ENCODE measurements at places on chromosomes 7 and 10.

DNA sequence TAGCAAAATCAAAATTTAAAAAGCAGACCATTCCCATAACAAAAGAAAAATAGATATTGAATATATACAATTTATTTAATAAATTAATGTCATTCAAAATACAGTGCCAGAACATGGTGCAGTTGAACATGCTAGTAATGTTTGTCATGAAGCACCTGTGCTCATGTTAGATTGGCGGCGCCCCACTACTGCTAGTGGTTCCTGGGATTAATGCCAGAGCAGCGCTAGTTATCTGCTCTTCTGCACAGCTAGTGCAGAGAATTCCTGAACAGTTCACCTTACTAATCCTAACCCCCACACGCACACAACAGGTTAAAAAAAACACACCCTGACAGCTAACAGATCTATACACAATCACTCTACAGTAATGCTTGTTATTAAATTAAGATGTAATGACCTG lies 23.4 kb downstream of the KBTBD2 start:
- no peak for DNase-seq

GRCh38 chr7:1053816-1054370 lies 9.5 kb downstream of the GPR146 start:
- DNase-seq, result no peak

DNA sequence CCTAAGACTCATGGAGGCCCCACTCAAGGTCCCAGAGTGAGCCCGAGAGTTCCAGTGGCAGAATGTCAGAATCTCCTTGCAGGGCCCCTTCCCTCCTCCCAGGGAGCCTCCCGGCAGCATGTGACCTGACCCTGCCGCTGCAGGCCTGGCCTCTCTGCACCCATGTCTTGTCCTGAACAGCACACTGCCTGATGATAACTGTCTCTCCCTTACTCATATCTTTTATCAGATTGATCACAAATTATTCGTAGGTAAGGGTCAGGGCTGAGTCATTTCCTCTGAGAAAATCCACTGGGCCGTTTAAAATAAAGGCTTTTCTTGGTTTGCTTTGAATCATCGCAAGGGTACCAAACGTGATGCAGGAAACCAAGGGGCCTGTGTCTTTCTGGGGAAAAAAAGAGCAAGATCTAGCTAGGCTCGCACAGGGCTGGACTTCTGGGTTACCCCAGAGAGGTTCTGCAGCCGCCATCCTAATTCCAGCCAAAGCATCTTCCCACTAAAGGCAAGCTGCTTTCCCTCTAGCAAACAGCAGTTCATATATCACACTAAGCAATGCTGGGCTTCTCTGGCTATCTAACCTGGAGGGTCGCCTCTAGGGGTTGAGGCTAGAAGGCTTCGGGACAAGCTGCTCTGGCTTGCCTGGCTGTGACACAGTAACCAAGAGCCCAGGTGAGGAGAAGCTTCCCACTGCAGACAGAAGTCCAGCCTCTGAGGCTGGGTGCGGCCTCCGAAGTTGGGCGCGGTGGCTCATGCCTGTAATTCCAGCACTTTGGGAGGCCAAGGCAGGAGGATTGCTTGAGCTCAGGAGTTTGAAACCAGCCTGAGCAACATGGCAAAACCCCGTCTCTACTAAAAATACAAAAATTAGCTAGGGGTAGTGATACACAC lies 104.9 kb downstream of the SPDYE5 start:
- DNase-seq, result no peak

DNA sequence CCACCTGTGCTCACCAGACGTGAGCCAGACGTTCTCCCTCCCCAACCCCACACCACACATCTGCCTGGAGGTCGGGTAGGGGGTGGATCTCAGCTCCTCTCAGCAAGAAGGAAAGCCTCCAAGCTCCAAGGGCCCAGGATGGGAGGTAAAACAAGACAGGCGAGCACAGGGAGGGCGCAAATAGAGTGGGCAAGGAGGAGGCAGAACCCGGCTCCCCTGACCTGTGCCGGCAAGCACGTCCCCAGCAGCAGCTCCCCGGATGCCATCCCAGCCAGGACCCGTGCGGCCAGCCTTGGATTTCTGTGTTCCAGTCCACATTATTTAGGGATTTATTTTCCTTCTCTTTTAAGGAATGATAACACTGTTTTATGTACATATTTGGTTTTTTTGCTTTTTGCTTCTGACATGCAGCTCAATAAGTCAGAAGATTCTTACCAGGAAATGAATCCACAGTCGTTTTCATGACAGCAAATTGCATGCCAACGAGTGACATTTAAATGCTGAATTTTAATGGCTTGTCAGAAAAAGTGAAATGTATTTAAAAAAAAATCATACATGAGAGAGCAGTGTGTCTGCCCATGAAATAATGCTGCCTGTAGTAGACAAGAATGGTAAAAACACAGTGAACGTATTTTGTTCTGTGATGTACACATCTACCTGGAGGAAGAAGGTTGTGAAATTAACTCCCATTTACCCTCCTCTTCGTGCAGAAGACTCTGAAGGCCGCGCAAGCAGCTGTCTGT lies 276.5 kb downstream of the PTPRN2 start:
- DNase-seq, result no peak

DNA sequence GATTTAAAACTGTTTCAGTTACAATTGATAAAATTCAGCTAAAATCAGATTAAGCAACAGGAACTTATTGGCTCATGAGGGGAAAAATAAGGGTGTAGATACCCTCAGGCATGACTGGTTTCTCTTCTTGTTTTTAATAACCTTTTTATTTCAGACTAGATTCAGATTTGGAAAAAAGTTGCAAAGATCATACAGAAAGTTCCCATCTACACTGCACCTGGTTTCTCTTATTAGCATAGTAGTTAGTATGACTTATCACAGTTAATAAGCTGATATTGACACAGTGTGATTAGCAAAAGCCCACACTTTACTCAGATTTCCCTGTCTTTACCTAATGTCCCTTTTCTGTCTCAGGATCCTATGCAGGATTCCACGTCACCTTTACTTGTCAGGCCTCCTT lies 53.3 kb downstream of the HTR5A start:
- DNase-seq, result no peak

DNA sequence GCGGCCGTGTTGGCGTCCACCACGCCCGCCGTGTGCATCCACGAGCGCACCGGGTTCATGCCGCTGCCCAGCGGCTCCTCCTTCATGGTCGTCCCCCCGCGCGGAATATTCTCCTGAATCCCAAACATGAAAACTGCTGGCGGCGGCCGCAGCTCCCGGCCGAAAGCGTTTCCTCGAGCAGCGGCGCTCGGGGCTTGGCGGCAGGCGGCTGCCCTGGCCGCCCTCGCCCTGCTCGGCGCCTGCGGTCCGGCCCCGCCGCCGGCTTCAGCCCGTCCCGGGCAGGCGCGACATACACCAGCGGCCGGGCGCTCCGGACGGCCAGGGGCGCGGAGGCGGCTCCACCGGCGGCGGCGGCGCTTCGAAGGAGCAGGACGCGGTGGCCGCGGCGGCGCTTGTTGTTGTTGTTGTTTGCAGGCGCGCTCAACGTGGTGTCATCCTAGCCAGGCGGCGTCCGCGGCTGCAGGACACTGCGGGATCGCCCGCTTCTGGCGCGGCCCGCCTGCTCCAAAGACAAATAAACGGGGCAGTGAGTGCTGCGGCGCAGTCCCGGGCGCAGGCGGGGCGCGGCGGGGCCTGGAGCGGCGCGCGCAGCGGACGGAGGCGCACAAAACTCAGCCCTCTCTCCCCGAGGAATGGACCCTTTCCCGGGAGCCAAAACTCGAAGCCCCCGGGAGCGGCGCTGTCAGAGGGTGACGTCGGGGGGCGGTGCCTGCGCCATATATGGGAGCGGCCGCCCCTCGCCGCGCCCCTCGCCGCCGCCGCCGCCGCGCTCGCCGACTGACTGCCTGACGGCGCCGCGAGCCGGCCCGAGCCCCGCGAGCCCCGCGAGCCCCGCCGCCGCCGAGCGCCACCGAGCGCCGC lies at the start of gene EBF3:
Gene EBF3 (minus strand): TSS at position 634 of the 861 bp plus-strand sequence. CDS start 506 bp downstream, at position 128.
- DNase-seq, result peak; percentile 34

- no peak for DNase-seq
Observed at GRCh38 chr7:7569081-7569527, 2.4 kb downstream of the MIOS start.

DNA sequence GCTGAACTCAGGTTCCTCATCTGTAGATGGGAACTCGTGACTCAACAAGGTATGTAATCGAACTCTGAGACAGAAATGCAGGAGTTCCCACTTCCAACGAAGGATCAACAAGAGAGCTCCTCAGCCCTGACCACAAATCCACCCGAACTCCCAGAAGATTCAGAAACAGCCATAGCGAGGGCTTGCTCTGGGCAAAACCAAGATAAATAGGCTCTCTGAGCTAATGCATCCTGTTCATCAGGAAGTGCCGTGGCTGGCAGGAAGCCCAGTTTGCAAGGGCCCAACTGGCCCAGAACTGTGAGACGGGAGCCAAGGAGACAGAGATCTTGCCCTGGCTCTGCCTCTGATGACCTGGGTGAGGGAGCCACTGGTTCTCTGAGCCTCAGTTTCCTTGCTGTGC lies 141.7 kb upstream of the PFKP start:
- no peak for DNase-seq

- no peak for DNase-seq
Observed at GRCh38 chr10:82294874-82295378, 419.9 kb downstream of the NRG3 start.

GRCh38 chr7:47295606-47296005 lies 286.3 kb downstream of the TNS3 start:
- no peak for DNase-seq

DNA sequence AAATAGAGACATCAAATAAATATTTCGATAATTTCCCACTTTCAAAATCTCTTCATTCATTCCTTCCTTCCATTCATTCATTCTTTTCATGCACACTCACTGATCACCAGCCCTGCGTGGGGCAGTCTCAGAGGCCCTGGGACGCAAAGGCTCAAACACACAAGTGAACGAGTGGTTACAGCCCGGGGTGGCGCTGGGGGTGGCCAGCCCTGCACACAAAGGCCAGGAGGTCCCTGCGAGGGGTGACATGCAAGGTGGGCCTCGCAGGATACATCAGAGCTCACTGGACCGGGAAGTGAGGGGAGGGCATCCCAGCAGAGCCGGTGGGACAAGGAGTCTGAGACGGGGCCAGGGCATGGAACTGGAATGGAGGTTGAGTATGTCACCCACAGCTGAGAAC lies 29.9 kb upstream of the TTYH3 start:
- no peak for DNase-seq

- DNase-seq, result no peak
Observed at GRCh38 chr7:114081606-114082425, 163.0 kb upstream of the PPP1R3A start.

DNA sequence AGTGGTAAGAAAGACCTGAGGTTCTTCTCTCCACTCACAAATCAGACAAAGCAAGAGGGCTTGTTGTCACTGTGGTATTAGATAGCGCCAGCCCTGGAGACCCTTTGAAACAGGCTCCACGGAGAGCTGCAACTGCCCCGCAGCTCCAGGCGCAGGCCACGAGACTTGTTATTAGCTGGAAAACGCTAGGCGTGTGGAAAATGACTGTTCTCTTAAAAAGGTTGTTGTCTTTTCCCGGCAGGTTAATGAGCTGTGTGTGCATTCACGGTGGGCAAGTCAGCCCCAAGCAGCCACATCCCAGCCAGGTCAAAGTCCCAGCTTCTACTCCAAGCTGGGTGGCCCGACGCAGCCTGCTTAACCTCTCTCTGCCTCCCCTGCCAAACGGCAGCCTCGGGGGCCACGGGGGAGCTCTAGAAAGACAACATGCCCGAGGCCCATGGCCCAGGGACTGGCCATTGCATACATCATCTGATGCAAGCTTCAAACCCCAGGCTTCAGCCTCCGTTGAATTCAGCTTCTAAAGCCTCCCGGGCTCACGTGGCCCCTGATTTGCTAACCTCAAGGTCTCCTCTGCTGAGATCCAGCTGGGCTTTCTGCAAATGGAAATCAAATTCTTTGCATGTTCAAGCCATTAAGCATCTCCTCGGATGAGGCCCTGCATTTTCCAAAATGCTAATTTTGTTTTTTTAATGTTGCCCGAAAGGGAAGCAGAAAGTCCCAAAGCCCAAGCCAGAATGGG lies 61.3 kb upstream of the DNAAF5 start:
- DNase-seq, result no peak

DNA sequence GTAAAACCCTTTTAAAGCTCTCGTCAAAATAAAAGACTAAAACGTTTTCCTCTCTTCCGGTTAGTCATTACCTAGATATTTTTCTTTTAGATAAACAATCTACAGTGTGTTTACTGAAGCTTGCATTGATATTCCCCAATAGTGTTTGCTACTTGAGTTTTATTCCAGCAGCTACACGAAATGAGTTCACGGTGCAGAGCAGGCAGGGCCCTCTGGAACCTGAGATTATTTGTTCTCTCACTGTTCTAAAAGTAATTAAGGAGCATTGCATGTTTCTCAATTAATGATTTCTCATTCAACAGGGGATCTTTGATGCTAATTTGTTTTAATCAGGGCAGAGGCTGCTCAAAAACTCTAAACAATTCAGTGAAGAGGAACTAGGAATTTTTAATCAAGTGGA lies 319.7 kb downstream of the GFRA1 start:
- no peak for DNase-seq

- no peak for DNase-seq
Observed at GRCh38 chr7:90602303-90602702, 6.2 kb downstream of the CDK14 start.

DNA sequence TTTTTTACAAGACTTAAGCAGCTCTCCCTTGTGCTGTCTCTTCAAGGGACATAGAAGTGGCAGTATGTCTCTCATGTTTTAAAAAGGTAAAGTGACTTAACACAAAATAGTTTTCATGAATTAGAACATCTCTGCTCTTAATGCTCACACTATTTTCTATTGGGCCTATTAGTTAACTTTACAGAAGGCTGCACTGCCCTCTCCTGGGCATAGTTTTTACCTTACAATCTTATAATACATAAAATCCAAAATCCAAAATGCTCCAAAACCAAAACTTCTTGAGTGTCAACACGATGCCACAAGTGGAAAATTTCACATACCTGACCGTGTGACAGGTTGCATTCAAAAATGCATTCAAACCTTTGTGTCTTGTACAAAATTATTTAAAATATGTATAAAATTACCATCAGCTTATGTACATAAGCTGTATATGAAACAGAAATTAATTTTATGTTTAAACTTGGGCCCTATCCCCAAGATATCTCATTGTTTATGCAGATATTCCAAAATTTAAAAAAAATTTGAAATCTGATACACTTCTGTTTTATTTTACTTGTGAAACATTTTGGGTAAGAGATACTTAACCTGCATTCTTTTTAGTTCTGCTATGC lies 25.8 kb downstream of the TES start:
- no peak for DNase-seq

GRCh38 chr7:127392182-127392565 lies 334 bp downstream of the ZNF800 start:
- peak; percentile 47 for DNase-seq

- DNase-seq, result no peak
Observed at GRCh38 chr7:7352845-7353244, 170.5 kb downstream of the C1GALT1 start.

GRCh38 chr10:14588084-14588937 lies 186.4 kb downstream of the FAM107B start:
- DNase-seq, result no peak

GRCh38 chr10:59575269-59575668 lies 134.4 kb downstream of the SLC16A9 start:
- DNase-seq, result no peak

DNA sequence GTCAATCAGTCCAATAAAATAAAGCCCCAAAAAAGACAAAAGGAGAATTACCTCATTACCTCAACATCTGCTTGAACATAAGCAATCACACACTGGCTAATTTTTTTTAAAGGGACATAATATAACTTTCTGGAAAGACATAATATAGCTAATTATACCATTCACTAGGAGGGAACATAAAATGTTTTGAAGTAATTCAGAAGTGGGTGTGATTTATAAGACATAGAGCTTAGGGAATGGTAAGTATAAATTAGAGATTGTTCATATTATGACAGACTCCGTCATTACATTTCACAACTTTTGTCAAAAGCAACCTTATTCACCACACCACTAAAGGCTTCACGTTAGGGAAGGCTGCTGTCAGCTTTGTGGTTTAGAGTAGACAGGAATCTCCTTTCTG lies 3.8 kb downstream of the SHTN1 start:
- DNase-seq, result no peak
